ENCODE measurements at places on chromosomes 3 and 15.

DNA sequence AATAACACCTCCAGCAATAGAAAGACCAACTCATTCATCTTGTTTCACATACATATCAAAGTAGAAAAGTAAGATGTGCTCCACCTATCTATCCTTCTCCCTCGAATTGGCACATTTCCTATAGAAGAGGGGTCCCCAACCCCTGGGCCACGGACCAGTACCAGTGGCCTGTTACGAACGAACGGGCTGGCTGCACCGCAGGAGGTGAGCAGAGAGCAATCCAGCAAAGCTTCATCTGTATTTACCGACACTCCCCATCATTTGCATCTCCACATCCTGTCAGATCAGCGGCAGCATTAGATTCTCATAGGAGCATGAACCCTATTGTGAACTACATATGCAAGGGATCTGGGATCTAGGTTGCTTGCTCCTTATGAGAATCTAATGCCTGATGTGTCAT lies 95.0 kb upstream of the CGNL1 start:
- no peak for DNase-seq

DNA sequence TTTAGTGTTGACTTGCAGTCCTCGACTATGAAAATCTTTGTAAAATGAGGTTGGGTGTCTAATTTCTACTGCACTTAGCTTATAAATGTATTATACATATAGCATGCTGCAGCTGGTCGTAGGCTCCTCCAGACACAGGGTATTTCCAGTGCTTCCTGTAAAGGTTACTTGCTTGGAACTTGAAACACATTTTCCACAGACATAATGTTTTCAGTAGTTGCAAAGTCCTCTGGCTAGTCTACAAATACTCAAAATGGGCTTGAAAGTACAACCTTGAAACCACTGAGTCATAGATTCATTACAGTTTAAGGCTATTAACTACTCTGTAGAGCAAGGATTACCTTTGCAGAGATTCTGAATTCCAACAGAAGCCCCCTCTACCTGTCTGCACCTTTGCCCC lies 464.1 kb downstream of the RAP2B start:
- no peak for DNase-seq

- no peak for DNase-seq
Measured at GRCh38 chr3:24829629-24830229, 335.1 kb upstream of the THRB start.

- DNase-seq, result no peak
Measured at GRCh38 chr15:48385031-48385830, 54.0 kb downstream of the DUT start.

DNA sequence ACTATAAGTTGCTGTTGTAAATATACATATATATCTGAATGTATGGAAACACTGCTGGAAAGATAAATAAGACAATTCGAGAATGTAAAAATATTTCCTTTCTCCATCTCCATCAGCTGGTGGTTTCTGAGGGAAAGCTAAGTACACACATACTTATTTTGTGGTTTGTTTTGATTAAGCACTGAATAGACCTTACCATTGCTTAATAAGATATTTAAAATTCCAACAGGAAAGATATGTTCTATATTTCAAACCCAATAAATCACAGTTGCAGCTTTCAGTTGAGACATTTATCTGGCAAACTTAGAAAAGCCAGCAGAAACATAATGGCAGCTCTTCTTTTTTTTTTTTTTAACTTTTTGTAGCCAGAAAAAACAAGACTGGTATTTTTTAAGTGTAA lies 160.4 kb downstream of the VGLL3 start:
- no peak for DNase-seq

DNA sequence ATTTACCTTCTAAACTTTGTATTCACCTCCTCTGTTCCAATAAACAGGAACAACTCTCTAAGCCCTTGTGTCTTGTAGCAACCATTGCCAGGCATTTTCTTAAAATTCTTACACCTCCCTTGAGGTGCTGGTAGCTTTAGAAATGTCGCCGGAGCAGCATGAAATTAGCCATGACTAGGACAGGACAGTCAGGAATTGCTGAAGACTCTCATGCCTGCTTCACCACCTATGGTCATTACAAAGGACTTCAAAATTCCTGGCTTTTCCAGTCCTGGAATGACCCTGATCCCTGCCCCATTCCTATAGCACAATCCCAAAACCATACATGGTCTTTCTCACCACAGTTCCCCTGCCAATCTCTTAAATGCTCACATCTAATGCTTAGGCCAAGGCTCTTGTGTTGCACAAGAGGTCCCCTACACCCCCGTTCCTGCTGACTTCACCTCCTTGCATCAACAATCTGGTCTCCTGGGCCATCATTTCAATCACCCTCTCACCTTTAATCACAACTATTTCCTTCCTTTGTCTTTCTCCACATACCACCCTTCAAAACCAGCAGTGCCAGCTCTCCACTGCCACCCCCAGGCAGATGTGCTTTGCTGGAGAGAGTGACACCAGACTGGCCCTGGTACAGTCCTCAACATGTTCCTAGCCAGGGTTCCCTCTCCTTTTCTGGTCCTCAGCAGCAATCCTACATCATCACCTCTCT lies 113.2 kb upstream of the TJP1 start:
- DNase-seq, result no peak

GRCh38 chr3:143648708-143649107 lies 199.6 kb downstream of the SLC9A9 start:
- DNase-seq, result no peak

DNA sequence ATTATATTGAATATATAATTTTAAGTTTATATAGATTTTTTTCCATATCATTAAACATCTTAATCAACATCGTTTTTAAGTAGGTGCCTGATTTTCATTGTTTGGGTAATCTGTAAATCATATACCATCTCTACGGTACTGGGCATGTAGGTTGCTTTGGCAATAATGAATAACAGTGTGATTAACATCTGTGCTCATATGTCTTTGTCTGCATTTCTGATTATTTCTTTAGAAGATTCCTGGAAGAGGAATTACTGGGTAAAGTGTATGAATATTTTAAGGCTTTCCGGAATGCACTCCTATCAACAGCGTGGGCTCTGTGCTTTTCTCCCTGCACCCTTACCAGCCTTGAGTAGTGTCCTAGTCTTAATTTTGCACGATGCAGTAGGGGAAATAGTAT lies 119.8 kb upstream of the LIPC start:
- no peak for DNase-seq

GRCh38 chr3:175258763-175259162 lies 399.6 kb downstream of the NAALADL2 start:
- no peak for DNase-seq

DNA sequence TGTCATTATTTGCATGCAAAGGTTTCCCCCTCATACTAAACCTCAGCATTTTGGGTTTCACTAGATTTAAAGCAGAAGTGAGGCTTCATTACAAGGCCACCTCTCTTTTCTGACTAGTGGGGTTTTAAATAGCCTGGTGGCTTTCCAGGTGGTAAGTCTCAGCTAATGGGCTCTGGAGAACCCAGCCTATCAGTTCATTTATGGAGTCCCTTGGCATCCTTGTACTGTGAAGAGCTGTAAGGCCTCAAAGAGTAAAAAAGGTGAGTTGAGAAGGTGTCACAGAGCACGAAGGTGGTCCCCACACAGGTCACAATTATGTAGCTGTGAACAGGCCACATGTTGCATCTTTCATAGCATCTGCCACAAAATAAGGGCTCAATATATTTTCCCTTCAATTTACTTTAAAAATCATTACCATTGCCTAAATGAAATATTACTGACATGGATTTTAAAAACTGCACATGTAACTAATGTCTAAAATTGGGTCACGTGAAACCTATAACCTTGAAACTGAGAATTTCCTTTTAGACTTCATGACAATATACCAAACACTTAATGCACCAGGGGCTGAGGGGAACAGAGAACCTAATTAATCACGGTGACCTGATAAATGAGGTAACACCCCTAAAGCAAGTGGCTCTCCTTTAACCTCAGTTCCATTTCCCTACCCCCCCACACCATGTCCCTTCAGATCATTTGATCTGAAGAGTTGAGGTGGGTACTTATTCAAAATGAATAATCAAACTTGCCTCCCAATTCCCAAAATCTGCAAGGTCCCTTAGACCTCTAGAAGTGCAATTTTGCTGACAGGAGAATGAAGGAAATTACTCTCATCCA lies 1.3 kb downstream of the NGLY1 start:
- no peak for DNase-seq

- DNase-seq, result no peak
Measured at GRCh38 chr15:29570948-29571791, 251.1 kb downstream of the TJP1 start.

DNA sequence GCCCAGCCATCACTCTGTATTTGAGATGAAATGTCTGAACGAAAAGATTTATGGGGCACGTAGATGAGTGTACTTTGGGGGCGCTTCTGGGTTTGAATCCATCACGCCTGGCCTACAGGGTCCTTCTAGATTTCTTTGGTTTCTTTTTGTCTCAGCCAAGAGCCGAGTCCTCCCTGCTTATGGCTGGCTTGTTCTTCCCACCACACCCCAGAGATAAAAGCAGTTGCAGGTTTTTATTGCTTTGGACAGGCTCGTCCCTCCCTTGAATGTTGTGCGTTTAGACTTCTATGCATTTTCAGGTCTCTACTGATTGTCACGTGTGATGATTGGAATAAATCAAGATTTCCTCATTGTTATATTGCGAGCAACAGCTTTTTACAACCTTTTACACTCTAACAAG lies 104.8 kb upstream of the CHRNA7 start:
- DNase-seq, result no peak

DNA sequence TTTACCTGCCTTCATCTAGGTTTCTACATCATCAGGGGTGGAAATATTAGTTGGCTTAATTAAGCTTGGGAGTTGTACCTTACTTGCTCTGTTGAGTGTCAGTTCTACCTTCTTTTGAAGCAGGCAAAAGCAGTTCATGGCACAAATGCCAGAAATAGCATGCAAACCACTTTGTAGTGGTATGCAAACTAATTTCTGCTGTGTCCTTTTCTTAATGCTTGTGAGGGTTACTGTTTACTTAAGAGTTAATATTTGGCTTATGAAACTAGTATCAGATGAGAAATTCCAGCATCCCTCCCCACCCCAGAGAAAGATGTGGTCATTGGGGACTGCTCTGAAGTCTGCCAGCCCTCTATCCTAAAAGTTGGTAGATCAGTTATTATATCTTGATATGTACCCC lies 7.1 kb downstream of the ATP2C1 start:
- DNase-seq, result no peak

DNA sequence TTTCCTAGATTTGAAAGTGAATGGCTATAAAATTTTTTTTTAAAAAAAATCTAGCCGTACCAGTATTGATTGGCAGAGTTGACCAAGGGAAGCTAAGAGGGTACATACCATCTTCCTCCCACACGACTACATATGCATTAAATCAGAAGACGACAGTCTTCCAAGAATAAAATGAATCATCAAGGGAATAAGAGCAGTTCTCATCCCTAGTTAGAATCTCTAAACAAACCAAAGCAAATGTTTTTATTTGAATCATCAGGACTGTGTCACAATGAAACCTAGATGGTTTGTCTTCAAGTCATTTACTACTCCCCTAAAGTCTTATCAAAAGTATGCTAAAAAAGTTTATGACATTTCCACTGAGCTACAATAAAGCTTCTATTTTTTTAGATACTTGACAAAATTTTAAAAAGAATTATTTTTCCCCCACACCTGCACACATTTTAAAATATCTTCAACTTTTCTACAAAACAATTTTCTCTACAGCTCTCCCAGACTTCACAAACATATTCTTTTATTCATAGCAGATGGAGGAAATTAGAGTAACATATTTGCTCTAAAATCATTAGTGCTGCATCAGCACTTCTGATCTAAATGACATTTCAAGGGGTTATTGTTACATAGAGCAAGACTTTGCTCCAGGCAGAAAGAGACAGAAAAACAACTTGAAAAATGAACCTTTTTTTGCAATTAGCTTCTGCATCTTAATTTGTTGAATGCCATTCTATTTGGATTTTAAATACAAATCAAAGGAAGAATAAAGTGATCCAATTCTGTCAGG lies 547.1 kb downstream of the FHIT start:
- DNase-seq, result no peak

DNA sequence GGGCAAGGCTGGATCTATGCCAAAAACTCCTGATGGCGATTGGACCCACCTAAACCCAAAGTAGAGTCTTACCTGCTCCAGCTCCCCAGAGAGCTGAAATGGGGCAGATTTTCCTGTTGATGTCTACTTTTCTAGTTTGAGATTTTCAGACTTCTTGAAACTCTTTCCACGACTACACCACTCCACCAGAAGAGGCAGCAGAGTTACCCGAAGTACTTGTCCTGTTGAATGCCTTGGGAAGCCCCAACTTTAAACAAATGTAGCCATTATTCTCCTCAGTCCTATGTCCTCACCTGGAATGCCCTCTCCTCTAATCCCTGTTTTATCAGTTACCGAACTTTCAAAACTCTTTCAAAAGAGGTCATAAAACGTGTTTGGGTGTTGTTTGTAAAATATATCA lies 843.8 kb downstream of the VGLL3 start:
- no peak for DNase-seq

GRCh38 chr15:63891079-63891767 lies 57.5 kb upstream of the HERC1 start:
- peak; percentile 70 for DNase-seq

DNA sequence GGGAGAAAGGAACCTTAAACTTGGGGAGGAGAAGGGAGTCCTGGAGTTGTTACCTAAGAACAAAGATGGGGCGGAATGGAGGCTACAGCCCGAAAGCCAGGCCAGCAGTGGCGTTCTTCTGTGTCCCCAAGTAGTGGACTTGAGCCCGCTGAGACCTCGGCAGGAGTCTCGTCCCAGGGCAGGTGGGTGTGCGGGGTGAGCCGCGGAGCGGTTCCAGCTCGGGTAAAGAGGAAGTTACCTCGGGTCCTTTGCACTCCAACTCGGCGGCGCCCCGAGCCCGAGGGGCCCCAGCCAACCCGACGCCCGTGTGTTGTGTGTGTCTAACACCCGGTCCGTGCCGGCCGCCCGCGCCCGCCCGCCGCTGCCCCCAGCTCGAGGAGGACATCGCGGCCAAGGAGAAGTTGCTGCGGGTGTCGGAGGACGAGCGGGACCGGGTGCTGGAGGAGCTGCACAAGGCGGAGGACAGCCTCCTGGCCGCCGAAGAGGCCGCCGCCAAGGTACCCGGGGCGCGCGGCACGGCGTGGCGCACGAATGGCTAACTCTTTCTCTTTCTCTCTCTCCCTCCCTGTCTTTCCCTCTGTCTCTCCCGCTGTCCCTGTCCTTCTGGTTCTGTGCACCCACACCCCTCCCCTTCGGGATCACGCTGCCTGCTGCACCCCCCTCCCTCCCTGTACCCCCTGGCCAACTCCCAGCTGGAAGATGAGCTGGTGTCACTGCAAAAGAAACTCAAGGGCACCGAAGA lies 959 bp downstream of the TPM1 start:
- DNase-seq, result no peak

GRCh38 chr3:114370537-114371174 lies 76.8 kb downstream of the TIGIT start:
- DNase-seq, result no peak

GRCh38 chr15:92189166-92189565 lies 204.5 kb upstream of the ST8SIA2 start:
- DNase-seq, result no peak

- DNase-seq, result no peak
Measured at GRCh38 chr3:7847021-7847420, 654.6 kb upstream of the LMCD1 start.

GRCh38 chr15:39191871-39192291 lies 389.0 kb upstream of the THBS1 start:
- no peak for DNase-seq
